ENCODE measurements at places on chromosomes 11 and 22. TPM values are rescaled to one million over a fixed set of nuclear protein-coding genes. Genes with fewer than 3 reads are reported as not detected.

RDX gene
- 196 TPM for total RNA-seq

TSPO gene
- 308 TPM for total RNA-seq

GRCh38 chr11:32382339-32383049 lies 52.8 kb downstream of the WT1 start:
- peak; percentile 57 for DNase-seq

GRCh38 chr11:13007182-13008060 lies 1.7 kb upstream of the RASSF10 start:
- no peak for DNase-seq

- no peak for DNase-seq
These were observed 11.7 kb downstream of the CXCR5 start for GRCh38 chr11:118895093-118896039.

- no peak for DNase-seq
These were observed 49.5 kb downstream of the TTC28 start for GRCh38 chr22:28630177-28630574.

DNA sequence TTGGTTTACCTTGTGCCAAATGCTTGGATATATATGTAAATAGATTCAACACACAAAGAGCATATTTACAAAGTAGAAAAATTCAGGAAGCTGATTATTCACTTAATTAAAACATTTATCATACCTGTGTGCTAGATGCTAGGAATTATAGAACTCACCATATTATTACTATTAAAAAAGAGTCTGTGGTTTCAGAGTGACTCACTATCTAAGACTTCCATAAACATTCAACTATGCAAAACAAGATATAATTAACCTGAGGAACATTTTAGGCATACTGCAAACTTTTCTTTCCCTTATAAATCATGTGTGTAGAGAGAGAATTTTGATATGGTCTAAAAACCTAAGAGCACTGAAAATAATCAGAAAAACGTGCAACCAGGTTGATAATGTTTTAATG lies 27.3 kb downstream of the CTSC start:
- peak; percentile 48 for DNase-seq

DNA sequence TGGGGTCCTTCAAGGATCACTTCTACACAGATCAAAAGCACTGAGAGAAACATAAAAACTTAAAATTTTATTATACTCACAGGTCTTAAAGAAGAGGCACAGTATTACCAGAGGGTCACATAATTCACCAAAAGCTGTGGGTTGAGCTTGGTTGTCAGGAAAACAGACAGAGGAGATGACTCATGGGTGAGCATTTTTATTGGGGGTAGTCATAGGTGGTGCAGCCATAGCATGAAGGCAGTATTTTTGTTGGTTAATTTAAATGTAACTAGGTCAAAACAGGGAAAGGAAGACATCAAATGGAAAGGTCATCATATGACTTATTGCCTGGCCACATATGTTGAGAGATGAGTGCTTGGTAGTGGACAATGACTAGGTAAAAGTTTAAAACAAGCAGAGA lies 24.2 kb downstream of the OR5B17 start:
- peak; percentile 33 for DNase-seq

DNA sequence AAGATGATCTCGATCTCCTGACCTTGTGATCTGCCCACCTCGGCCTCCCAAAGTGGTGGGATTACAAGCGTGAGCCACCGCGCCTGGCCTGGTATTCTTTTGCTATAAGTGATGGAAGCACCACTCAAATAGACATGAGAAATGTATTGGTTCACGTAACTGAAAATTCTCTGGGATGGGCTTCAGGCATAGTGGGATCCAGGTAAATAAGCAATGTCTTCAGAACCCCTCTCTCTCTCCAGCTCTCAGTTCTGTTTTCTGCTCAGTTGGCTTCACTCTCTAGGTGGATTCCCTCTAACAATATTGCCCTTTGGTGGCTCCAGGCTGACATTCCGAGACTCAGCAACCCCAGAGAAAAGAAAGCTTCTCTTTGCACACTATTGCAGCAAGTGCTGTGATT lies 889 bp upstream of the LHFPL7 start:
- no peak for DNase-seq

Measured in PC-9 (cell line).